NCI-H510A (cell line): ENCODE measurements at places on chromosomes 2 and 18.

DNA sequence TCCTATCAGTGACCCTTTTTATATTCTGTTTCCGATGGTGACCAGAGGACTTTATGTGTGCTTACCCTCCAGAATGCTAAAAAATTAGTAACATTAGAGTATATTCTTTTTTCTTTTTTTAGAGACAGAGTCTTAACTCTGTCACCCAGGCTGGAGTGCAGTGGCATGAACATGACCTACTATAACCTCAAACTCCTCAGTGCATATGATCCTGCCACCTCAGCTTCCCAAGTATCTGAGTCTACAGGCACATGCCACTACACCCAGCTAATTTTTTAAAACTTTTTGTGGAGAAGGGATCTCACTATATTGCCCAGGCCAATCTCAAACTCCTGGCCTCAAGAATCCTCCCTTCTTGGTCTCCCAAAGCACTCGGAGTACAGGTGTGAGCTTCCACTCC lies 74.6 kb downstream of the MALT1 start:
- DNase-seq = no peak

- DNase-seq = no peak
Observed at GRCh38 chr2:163611557-163611906, 124.3 kb downstream of the FIGN start.

DNA sequence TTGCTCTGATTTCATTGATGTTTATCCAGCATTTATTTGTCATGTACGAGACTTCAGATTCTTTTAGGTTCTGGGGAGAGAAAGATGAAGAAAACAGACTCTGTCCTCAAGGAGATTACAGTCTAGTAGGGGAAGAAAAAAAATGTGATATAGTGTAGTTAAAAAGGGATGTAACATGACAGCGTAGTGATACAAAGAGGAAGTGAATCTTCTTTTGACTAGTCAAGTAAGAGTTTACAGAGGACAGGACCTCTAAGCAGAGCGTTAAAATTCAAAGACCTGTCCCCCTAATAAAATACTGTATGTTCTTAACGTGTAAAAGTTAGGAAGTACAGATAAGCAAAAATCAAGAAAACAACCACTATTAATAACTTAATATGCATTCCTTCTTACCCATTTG lies 47.7 kb downstream of the NCOA1 start:
- no peak for DNase-seq

- no peak for DNase-seq
Observed at GRCh38 chr18:45361125-45361851, 254.0 kb upstream of the SLC14A2 start.

DNA sequence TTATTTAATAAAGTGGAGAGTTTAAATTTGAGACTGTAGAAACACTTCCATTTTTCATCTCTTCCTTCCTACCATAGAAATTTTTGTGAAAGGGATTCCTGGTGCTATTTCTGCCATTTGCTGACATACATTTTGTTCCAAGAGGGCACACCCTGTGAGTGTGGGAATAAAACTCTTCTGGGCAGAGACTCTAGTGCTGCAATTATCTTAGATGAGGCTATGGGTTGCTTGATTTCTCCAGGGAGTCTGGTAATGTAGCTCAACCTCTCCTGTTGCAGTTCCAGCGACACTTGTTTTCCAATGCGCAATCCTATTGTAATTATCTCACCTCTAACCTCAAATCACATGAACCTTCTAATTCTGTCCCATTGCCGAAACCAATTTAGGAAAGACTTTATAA lies 60.1 kb upstream of the ZSWIM2 start:
- no peak for DNase-seq

GRCh38 chr2:143140864-143141661 lies 11.8 kb downstream of the ARHGAP15 start:
- no peak for DNase-seq

GRCh38 chr2:784753-785152 lies 107.5 kb upstream of the TMEM18 start:
- no peak for DNase-seq

DNA sequence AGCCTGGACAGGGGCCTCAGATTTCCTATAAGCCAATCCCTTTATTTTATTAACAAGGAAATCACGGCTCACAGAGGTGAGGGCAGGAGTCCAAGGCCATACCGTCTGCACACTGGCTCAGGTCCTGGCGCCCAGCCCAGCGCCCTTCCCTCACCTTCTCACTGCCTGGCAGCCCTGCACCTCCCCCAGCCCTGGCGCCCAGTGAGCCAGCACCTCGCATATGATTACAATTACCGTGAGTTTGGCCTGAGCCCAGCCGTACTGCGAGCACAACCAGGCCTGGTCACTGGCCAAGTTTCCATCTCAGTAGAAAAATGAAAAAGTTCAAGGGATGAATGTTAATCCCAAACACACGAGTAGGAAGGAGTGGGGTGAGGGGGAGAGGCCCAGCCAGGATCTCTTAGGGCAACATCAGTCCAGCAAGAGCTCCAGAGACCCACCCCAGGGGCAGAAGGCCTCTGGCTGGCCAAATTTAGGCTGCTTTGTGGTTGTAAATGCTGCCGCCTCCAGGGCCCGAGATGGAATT lies 68.4 kb downstream of the MCFD2 start:
- DNase-seq = peak; percentile 1

GRCh38 chr2:165637396-165637795 lies 156.7 kb downstream of the GALNT3 start:
- DNase-seq = no peak

GRCh38 chr2:42721898-42722297 lies 42.0 kb downstream of the OXER1 start:
- no peak for DNase-seq
